ENCODE measurements at places on chromosomes 3 and 15.

- no peak for DNase-seq
These were observed 21.1 kb downstream of the TFRC start for GRCh38 chr3:196060834-196061233.

DNA sequence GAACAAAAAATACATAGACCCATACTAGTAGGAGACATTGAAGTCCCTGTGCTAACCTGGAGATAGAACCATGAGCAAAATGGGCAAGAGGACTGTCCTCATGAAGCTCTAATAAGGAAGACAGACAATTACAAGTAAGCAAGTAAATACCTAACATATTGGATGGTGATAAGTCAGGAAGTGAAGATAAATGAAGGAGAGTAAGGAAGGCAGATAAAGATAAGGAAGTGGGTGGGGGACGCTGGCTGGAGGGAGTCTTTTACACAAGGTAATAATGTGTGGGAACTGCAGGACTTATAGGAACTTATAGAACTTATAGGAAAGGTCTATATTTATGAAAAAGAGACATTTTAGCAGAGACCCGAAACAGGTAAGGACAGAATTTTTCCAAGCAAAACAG is 148.9 kb upstream of the ABI3BP start:
- no peak for DNase-seq

DNA sequence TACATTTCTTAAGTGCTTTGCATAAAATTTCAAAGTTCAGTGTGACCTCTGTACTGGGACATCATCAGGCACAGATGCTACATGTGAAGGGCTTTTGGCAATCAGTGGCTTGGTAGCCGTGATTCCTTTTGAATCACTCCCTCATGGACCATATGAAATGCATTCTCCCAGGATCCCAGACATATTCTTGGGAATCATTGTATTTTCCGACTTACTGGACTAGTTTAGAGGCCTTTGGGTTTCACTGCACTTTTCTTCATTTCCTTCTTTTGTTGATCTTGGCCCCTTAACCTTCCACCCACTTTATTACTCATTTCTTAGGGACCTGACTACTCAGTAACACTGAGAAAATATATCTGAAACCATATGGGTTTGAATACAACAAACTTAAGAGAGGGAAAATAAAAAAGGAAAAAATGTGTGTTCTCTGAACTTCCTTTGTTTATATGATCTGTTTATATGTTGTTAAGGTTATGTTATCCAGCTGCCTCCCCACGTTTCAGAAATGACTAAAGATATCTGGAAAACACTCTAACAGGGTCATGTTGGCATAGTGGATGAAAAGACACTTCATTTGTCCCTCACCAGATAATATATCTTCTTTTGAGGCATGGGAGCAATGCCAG is 35.1 kb downstream of the HMG20A start:
- no peak for DNase-seq

- DNase-seq = no peak
These were observed at the start of gene MASP1 for GRCh38 chr3:187291512-187292132. Gene MASP1 (minus strand): TSS chr3:187291737. CDS start chr3:187291632, 105 bp downstream.

DNA sequence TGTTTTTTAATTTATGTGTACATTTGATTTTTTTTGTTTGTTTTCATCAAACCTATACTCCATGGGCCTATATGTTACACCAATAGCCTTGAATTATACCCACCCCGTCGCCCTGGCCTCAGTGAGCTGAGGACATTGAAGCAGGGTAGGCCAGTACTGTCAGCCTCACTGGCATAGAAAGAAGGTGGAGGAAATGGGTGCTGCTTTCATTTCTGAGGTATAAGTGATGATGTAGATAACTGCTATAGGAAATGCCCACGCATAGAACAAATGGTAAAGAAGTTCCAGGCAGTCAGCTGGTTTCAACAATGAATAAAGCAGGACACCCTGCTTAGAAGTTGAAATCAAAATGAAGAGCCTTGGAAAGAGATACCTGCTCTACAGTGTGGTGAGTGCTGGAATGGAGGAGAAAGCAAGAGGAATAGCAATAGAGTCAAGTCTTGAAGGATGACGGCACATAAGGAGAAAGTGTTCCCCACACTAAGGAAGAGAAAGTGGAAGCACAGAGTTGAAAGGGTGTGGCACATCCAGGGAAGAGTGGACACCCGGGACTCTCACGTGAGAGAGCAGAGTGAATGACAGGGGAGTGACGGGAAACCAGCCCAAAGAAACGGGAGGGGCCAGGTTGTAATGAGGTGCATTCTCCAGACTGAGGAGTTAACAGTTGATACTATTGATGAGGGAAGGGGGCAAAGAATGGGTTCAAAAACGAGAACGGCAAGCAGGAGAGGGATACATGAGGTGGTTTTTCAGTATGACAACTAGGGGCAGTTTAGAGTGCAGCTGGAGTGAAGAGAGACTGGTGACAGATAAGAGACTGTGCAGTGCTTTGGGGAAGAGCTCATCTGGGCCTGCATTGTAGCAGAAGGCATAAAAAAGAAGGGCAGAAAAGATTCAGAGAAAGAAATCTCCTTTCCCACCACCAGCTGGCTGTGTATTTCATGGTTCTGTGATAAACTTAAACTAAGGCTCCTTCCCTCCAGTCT is 70.5 kb downstream of the KLHL25 start:
- DNase-seq = no peak

DNA sequence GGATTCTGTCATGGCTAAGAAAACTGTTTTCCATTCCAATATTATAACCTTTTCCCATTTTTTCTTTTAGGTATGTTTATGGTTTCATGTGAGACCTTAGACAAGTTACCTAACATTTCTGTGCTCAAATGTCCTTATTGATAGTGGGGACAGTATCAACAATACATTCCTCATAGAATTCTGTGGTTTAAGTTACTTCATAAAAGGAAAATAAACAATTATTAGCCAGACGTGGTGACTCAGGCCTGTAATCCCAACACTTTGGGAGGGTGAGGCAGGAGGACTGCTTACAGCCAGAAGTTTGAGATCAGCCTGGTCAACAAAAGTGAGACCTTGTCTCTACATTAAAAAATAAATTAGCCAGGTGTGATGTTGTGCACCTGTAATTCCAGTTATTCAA is 436.8 kb upstream of the CNTN4 start:
- DNase-seq = no peak

DNA sequence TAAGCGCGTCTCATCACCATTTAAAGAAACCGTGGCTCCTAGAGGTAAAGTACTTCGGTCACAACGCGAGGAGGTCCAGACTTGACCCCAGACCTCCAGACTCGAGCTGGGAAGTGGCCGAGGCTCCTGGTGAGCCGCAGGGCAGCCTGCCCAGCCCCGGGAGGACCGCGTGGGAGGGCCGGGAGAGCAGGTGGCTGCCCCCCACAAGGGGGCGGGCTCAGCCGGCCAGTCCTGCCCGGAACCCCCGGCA is at the start of gene SLC27A2:
Gene SLC27A2, plus strand, starts transcription at position 228 of the 250 bp plus-strand sequence. CDS start 232 bp downstream, outside the sequence.
- DNase-seq = no peak

GRCh38 chr3:146404436-146404835 is 64.9 kb downstream of the PLSCR2 start:
- DNase-seq = no peak

DNA sequence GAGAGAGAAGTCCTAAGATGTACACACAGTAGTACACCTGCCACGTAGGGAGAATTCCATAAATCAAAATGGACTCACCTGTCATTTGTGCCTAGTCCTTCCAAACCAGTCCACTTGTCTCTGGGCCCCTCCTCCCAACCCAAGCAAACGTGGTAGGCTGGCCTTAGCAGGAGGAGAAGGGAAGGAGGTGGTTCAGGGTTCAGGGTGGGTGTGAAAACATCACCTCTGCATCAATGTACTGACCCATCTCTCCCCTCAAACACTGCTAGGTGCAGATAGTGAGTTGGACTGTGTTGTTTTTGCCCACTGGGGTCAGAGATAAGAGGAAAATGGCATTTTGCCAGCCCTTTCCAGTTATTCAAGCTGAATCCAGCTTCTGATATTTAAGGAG is 99.3 kb downstream of the MME start:
- DNase-seq = no peak

DNA sequence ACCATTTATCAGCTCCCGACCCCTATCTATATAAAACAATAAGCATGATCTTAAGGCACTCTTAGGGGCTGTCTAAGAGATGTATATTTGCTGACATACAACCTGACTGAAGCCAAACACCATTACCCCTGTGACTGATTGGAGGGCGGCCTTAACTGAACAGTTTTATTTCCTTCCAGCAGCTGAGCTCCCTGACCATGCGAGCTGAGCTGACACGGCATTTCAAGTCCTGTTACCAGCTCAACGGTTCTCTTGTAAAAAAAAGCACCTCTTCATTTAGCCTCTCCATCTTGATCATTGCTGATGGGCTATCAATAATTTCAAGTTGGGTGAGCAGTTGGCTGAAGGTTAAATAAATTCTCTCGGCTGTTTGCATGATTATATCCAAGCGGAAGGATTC is 33.4 kb upstream of the BNIP2 start:
- no peak for DNase-seq

DNA sequence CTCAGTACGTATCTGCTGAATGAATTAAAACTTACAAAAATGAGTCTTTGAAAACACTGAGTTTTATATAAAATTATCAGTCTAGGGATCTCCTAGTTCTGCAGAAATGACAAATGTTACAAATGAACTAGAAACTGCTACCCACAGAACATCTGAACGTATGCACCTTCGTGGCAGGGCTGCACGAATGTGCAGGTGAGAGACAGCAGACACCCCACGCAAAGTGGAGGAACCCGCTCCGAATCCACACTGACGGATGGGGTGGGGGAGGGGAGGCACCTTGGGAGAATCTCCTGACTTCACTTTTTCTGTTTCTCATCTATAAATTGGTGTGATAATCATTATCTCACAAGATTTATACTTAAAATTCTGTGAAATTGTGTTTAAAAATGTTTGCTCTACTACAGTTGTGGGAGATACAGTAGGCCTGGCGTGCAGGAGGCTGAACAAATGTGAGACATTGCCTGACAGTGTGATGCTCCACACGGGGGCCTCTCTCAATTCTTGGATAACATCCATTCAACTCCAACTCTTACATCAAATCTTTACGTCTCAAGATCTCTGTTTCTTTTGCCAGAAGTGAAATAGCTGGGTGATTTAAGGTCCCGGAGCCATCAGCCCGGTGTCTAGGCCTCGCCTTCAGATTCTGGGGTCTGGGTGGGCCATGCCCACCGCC is 86.9 kb downstream of the ATP10A start:
- no peak for DNase-seq

GRCh38 chr3:45472795-45473194 is 84.4 kb downstream of the LARS2 start:
- no peak for DNase-seq

DNA sequence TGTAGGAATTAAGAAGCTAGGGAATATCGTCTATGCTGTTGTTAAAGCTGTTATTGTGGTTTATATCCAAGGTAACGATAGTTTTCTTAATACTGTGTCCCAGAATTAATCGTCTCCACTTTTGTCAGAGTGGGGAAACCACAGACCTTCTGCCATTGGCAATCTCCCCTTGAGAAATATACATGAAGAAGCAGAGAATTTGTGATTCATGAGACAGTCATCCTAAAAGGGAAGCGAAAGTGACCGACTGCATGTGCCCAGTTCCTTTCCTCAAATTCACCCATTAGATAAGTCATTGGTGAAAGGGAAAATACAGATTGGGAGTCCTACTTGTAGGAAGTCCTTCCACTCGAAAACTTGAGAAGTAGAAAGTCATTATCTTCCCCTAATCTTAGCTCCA is 26.6 kb downstream of the DIPK2A start:
- DNase-seq = no peak

- DNase-seq = no peak
These were observed 765.5 kb downstream of the VGLL3 start for GRCh38 chr3:86225461-86225860.

- no peak for DNase-seq
These were observed 3.3 kb upstream of the SLC22A14 start for GRCh38 chr3:38278841-38279240.

GRCh38 chr3:71101626-71102025 is 481.9 kb downstream of the FOXP1 start:
- DNase-seq = no peak

GRCh38 chr15:25173241-25174028 is 218.6 kb downstream of the SNRPN start:
- no peak for DNase-seq

GRCh38 chr3:176737480-176738110 is 459.7 kb downstream of the TBL1XR1 start:
- no peak for DNase-seq

DNA sequence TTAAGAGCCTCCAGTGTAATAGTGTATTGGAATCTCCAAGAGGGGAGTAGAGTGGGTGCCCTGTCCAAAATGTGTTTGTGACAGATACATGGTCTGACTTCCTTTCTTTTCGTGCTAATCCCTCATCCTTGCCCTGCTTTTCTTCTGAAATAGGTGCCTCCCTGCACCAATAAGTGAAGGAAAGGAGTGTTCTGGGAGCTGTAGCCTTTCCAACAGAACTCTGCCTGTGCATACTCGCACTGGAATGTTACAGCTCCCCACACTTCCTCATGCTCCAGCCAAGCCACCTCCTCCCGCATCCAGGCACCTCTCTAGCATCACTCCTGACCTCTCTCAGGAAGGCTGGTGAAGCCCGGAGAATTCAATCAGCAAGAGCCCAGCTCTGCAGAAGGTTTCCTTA is 478.0 kb downstream of the GABRG3 start:
- no peak for DNase-seq

- DNase-seq = no peak
These were observed 248.0 kb upstream of the LYSMD4 start for GRCh38 chr15:99981191-99981647.

Measured in NCI-H1694 treated with DMSO at 0.1 percent for 48 hours (cell line).